ENCODE measurements at places on chromosomes 7 and 10.

- DNase-seq, result no peak
Observed at GRCh38 chr10:80691441-80691840, 153.7 kb downstream of the SH2D4B start.

- no peak for DNase-seq
Observed at GRCh38 chr7:67006965-67007364, 10.3 kb downstream of the TYW1 start.

- no peak for DNase-seq
Observed at GRCh38 chr7:138878051-138878450, 80.1 kb upstream of the ATP6V0A4 start.

DNA sequence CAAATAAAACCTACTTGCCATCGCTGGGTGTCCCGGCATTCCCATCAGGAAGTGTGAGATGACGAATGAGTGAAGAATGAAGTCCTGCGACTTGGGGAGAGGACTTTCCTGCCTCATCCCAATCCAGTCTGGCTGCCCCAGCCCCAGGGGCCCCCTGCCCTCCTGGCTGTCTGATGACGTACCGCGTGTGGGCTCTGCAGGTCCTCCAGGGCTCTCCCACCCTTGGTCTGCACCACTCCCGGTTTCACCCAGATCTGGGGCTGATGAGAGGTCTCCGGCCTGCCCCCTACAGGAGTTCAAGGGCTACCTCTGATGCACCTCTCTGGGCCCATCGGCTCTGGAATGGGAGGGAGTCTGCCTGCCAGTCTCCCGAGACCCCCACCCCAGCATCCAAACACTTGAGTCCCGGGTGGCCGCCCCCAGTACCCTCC lies 9.8 kb downstream of the ATP6V1F start:
- DNase-seq, result no peak

DNA sequence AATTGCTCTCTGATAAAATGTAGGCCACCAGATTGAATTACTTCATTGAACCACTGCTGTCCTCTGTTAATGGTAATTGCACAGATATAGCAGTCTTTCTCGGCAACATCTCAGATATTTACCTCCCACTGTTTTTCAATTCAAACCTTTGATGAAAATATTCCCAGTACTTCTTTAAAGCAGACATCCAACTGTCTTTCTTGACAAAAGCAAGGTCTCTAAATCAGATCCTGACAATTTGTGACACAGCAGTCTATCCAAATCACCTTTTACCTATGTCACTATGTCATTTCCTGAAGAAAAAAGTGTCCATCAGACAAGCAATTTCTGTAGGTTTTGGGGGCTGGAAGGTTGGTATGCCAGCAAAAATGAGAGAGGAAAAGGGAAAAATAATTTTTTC lies 555.7 kb downstream of the AUTS2 start:
- DNase-seq, result no peak

DNA sequence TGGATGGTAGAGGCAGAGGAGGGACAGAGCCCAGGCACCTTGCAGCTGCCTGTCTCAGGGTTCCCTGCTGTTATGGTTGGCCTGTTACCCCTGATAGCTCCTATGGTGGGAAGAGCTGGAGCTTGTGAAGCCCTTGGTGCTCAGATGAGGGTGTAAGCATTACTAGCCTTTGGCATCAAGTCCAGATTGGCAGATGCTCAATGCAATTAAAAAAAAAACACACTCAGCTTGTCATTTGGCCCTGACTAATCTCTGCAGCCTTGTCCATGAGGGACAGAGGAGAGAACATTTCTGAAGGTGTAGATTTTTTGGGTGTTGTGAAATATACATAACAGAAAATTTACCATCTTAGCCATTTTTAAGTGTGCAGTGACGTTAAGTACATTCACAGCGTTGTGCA lies 86.3 kb downstream of the PLPP4 start:
- DNase-seq, result no peak

DNA sequence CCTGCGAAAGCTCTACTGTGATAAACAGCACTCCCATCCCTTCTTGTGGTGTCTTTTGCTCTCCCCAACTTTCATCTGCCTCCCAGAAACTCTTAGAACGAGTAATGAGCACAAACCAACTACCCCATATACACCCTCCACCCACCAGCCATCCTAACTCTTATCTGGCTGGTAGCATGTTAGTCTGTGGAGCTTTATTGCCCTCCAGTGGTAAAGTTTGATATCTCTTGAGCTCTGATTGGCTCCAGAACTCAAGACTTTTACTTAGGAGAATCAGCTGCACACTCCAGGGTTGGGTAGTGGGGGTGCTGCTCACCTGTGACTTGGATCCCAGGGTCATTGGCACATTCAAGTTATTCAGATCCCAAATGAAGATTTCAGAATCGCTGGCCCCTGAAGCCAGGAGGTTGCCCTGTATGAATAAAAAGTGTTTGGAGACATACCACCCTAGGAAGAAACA lies 10.9 kb downstream of the SEC31B start:
- DNase-seq, result no peak

DNA sequence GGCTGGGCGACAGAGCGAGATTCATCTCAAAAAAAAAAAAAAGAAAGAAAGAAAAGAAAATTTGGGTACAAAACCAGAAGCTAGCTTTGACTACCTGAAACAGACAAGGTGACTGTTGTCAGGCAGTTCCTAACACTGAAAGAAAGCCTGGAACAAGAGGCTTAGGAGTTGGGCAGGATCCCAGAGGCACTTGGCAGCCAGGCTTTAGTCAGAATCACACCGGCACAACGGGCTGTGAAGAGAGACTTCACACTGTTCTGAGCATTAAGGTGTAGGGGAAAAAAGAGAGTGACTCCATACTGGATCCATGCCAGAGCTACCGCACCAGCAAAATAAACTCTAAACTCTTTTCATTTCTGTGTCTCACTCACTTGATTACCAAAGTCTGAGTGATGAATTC lies 130.8 kb downstream of the ZNF467 start:
- DNase-seq, result no peak

GRCh38 chr7:114478384-114478783 lies 63.8 kb downstream of the FOXP2 start:
- no peak for DNase-seq

DNA sequence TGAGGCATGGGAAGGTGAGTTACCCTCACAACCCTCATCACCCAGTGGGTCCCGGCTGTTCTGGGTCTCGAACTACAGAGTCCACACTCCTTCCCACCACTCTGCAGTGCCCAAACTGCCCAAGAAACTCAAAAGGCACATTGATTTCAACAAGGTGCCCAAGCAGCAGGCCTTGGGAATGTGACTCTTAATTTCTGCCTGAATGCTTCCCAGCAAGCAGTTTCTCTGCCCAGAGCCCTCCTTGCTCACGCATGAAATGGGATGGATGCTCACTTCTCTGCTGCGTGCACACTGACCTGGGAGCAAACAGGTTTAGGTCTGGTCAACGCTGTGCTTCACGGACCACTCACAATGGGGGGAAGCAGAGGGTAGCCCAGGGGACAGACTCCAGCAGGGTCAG lies 77.9 kb downstream of the GRB10 start:
- DNase-seq, result no peak

- no peak for DNase-seq
Observed at GRCh38 chr10:43680035-43680434, 31.4 kb upstream of the ZNF32 start.

GRCh38 chr7:26510231-26510957 lies 218.7 kb downstream of the SNX10 start:
- DNase-seq, result no peak

DNA sequence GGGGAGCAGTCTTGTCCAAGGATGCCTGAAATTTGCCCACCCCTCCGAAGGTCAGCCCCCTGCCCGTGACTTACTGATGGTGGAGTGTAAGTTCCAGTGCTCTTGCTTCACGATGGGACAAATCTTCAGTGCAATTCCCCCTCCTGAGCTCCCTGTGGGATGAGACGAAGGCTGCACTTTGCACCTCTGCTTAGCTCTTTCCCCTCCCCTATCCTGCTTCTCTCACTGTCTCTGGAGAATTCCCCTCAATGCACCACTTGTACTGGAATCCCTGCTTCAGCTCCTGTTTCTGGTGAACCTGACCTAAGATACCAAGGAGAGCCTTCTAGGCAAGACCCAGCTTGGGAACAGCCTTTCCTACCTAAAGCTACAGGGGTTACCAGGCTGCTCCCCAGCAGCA lies 122.9 kb upstream of the ZMIZ1 start:
- DNase-seq, result no peak

- DNase-seq, result no peak
Observed at GRCh38 chr10:46294641-46295220, 7.9 kb downstream of the ANTXRL start.

Data from omental fat pad (tissue), 4 donors.